H54 (cell line): ENCODE measurements at places on chromosomes 4 and X.

GRCh38 chrX:10831716-10832502, 211.5 kb upstream of the MID1 start:
- no peak for DNase-seq

DNA sequence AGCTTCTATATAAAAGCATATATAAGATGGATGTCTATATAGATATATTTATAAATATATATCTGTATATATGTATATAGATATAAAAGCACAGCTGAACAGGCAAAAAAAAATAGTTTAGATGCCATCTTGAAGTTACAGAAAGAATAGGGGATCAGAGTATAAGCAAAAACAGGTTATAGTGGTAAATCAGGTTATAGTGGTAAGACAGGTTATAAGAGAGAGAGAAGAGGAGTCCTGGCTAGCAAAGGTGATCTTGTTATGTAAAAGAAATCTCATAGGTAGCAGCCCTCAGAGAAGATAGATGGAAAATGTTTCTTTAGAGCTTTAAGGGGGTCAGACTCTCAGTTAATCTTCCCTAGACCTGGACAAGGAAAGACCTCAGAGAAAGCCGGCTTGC, 1263.1 kb downstream of the PCDH7 start:
- no peak for DNase-seq

DNA sequence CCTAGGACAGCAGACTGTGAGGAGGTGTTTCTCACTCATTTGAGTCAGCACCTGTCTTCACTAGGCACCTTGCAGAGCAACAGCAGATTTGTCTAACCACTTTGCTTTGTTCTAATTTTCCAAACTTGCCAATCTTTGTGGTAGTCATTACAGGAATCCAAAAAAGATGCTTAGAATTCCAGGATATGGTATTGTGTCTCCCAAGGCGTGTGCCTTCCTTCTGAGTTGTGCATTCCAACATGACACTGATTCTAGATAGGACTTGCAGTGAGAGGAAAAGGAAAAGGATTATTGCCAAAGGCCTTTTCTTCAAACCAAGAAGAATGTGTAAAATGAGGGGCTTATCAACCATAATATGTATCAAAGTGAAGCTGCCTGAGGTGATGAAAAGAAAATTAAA, 126.2 kb downstream of the MAPK10 start:
- no peak for DNase-seq

GRCh38 chr4:38306482-38307071, 346.4 kb downstream of the PTTG2 start:
- DNase-seq = no peak

DNA sequence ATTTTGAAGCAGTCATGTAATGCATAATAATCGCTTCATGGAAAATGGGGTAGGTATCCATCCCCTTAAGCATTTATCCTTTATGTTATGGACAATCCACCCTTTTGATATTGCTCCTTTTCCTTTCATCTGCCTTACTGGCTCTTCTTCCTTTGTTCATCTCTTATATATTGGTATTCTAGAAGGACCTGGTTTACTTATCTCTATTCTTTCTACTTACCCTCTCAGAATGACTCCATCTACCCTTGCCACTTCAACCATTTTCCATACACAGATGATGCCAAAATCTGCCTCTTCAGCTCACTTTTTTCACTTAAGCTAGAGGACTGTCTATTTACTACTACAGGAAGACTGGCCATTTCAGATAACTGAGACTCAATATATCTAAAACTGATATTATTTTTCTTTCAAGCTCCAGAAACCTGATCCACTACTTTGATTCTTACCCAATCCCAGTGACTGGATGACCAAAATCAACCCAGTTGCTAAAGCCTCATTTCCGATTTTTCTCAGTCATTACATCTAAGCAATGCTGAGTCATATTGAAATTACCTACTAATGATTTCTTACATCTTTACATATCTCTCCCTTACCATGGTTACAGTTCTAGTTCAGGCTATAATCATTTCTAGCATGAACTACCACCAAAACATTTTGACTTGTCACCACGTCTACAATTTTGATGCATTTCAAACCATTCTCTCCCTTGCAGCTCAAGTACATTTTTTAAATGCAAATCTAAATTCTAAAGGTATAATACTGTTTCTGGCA, 93.7 kb downstream of the FAAH2 start:
- DNase-seq = no peak

GRCh38 chr4:64539234-64539849, 130.1 kb upstream of the TECRL start:
- DNase-seq = no peak

- DNase-seq = no peak
Observed at GRCh38 chr4:7375427-7375826, 59.3 kb downstream of the PSAPL1 start.

DNA sequence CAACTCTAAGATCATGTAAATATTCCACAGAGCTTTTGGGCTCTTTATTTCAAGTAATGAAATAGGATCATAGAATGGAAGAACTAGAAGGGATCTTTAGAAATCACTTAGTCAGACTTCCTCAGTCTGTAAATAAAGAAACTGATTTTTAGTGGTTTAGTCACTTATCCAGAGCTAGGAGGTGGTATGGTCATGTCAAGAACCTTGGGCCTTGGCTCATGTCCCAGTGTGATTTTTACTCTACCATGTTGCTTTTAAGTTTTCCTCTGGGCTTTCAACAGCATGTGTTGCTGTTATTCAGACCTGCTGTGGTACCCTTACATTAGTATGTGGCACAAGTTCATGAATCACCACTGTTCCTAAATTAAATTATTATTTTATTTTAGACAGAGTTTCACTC, 184.9 kb downstream of the FRAS1 start:
- no peak for DNase-seq

DNA sequence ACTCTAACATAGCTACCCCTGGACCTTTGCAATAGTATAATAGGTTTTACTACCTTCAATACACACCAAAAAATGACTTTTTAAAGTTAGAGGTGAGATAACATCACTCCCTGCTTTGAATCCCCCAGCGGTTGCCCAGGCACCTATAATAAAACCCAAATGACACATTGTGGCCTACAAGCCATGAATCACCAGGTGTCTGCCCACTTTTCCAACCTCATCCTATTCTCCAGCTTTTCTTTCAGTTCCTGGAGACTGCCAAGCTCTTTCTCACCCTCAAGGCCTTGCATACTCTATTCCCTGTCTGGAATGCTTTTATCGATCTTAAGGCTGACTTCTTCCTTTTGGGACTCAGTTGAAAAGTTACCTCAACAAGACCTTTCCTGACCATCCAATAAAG, 16.4 kb upstream of the PRSS48 start:
- DNase-seq = peak; percentile 18
